Suprapubic skin (tissue), 4 donors: ENCODE measurements at places on chromosomes 12 and 14. TPM values are rescaled to one million over a fixed set of nuclear protein-coding genes. Genes with fewer than 3 reads are reported as not detected.

- no peak for DNase-seq
- H3K27me3 ChIP-seq, result no peaks in the 10 kb centered on the region
- H3K36me3 ChIP-seq, result no peaks in the 10 kb centered on the region
- no peak overlapping the region for H3K27ac ChIP-seq
Observed at GRCh38 chr14:31740688-31741087, 179.5 kb downstream of the NUBPL start.

DNA sequence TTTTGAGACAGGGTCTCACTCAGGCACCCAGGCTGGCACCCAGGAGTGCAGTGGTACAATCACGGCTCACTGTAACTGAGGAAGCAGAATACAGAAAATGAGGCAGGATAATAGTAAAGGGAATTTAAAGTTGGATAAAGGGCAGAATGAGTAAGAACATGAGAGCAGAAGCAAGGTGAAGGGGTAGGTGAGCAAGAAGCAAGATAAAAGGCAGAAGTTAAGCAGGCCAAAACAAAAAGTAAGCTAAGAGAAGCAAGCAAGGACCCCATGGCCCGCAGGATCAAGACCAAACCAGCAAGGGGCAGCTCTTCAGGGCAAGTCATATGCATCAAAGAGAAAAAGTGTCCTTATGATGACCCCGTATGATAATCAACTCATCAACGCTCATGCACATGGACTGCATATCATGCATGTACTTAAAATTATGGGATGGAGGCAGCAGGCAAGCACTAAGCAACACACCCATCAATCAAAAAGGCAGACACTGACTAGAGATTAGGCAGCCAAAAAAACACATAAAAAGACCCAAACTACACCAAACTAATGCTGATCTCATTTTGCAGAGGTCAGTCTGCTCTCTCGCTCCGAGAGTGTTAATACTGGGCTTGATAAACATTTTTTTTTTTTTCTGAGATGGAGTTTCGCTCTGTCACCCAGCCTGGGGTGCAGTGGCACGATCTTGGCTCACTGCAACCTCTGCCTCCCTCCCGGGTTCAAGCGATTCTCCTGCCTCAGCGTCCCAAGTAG lies 11.6 kb downstream of the TIMELESS start:
- H3K36me3 ChIP-seq, result no peaks in the 10 kb centered on the region
- no peak overlapping the region for H3K27ac ChIP-seq
- no peak for DNase-seq

GRCh38 chr12:14756334-14757143 lies 46.7 kb downstream of the WBP11 start:
- H3K4me3 ChIP-seq, result no peak overlapping the region
- DNase-seq, result no peak
- no peaks in the 10 kb centered on the region for H3K4me1 ChIP-seq

GRCh38 chr14:104705340-104706047 lies 16.1 kb downstream of the INF2 start:
- H3K27ac ChIP-seq, result no peak overlapping the region
- H3K4me3 ChIP-seq, result no peak overlapping the region
- peaks cover 8% of the 10 kb centered on the region for H3K4me1 ChIP-seq
- no peaks in the 10 kb centered on the region for H3K27me3 ChIP-seq
- no peak for DNase-seq
- H3K36me3 ChIP-seq, result peaks cover 72% of the 10 kb centered on the region

GRCh38 chr12:46383654-46384450 lies 11.3 kb upstream of the SLC38A2 start:
- peak overlapping the region; percentile 64 for H3K4me3 ChIP-seq
- peaks cover 63% of the 10 kb centered on the region for H3K4me1 ChIP-seq
- H3K27ac ChIP-seq, result peak overlapping the region; percentile 97
- DNase-seq, result peak; percentile 97
- H3K36me3 ChIP-seq, result no peaks in the 10 kb centered on the region

DNA sequence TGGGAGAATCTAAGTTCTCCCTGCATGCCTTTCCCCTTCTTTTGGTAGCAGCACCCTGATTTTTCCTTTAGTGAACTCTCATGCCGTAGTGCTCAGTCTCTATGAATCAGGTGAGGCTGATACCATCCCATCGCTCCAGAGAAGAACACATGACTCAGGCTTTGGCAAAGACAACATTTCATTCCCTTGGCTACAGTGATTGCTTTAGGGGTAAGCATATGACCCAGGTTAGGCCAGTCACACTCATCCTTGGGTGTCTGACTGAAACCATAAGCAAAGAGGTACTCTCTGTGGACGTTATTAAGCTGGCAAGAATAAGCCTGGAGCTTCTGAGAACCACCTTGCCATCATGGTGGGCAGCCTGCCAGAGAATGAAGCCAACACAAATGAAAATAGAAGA lies 141.8 kb downstream of the MYRFL start:
- H3K27me3 ChIP-seq, result no peaks in the 10 kb centered on the region
- H3K36me3 ChIP-seq, result no peaks in the 10 kb centered on the region
- DNase-seq, result no peak
- no peak overlapping the region for H3K4me3 ChIP-seq

DNA sequence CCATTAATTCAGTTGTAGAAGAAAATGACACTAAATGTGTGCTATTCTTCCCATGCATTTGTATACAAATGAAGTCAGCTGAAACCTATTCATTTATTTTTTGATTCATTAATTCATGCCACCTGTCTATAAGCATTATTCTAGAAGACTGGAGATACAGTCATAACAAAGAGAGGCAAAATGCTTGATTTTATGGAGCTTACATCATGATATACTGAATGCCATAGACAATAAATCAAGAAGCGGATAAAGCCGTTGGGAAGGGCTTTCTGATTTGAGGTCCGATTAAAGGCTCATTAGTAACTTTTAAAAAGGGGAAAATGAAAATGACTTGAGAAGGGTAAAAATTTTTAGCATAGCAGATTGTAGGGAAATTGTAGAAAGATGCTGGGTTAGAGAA lies 494.9 kb downstream of the RERGL start:
- no peaks in the 10 kb centered on the region for H3K36me3 ChIP-seq
- H3K27ac ChIP-seq, result no peak overlapping the region

GRCh38 chr12:3615862-3616261 lies 124.9 kb downstream of the PRMT8 start:
- no peaks in the 10 kb centered on the region for H3K27me3 ChIP-seq
- DNase-seq, result no peak
- H3K36me3 ChIP-seq, result no peaks in the 10 kb centered on the region
- no peak overlapping the region for H3K27ac ChIP-seq

GRCh38 chr12:78115889-78116288 lies 285.2 kb downstream of the NAV3 start:
- no peaks in the 10 kb centered on the region for H3K36me3 ChIP-seq
- H3K4me3 ChIP-seq, result no peak overlapping the region
- peaks cover 11% of the 10 kb centered on the region for H3K4me1 ChIP-seq

- H3K36me3 ChIP-seq, result no peaks in the 10 kb centered on the region
- H3K4me1 ChIP-seq, result peaks cover 10% of the 10 kb centered on the region
- no peak overlapping the region for H3K27ac ChIP-seq
- H3K27me3 ChIP-seq, result peaks cover 6% of the 10 kb centered on the region
Observed at GRCh38 chr14:94449930-94450329, 2.7 kb downstream of the SERPINA11 start.

DNA sequence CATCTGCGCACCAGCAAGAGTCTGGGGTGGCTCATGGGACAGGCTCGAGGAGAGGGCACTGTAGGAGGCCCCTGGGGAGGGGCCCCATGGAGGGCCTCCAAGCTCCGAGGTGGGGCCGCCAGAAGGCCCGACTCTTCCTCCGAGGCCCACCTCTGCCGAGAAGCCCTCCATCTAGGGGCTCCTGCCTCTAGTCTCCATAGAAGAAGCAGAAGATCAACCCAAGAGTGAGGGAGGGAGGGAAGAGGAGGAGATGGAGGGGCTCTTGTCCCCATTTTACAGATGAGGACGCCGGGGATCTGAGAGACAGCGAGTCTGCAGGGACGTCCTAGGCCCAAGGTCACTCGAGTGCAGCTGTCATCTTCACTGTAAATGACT lies 41.2 kb downstream of the DIO3 start:
- H3K4me1 ChIP-seq, result no peaks in the 10 kb centered on the region
- H3K27me3 ChIP-seq, result peaks cover 40% of the 10 kb centered on the region
- H3K4me3 ChIP-seq, result no peak overlapping the region
- no peak overlapping the region for H3K27ac ChIP-seq

DNA sequence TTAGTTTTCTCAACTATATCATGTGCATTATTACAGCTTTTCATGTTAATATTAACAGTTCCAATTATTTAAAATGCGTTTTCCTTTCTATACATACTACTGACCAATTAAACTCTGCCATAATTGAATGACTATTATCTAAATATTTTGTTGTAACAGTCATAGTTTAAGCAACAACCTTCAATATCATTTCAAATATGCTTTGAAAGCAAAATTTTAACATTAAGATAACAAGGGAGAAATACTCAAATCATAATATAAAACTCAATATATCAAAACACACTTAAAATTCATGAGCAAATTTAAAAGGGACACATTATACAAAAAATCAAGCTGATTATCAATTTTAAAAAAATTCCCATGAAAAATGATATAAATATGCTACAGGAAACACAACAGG lies 40.5 kb downstream of the COCH start:
- H3K4me3 ChIP-seq, result no peak overlapping the region
- no peaks in the 10 kb centered on the region for H3K27me3 ChIP-seq
- H3K36me3 ChIP-seq, result peaks cover 10% of the 10 kb centered on the region
- no peaks in the 10 kb centered on the region for H3K4me1 ChIP-seq

DNA sequence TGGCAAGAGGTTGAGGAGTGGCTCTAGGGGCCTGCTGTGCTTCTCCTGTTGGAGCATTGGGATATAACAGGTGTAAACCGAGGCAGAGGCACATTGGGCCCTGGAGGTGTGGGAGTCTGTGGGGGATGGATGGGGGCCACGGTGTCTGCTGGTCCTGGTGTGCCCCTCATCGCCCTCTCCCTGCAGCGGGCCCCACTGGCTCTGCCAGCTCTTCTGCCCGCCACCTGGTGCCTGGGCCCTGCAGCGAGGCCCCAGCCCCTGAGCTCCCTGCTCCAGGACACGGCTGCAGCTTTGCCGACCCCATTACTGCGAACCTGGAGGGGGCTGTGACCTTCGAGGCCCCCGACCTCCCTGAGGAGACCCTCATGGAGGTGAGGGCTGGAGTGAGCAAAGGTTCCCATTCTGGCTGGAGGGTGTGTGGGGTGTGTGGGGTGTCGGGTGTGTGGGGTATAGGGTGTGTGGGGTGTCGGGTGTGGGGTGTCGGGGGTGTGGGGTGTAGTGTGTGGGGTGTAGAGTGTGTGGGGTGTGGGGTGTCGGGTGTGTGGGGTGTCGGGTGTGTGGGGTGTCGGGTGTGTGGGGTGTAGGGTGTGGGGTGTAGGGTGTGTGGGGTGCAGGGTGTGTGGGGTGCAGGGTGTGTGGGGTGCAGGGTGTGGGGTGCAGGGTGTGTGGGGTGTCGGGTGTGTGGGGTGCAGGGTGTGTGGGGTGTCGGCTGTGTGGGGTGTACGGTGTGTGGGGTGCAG lies 10.6 kb upstream of the PUS1 start:
- peaks cover 84% of the 10 kb centered on the region for H3K36me3 ChIP-seq
- H3K27ac ChIP-seq, result no peak overlapping the region
- H3K4me3 ChIP-seq, result no peak overlapping the region
- no peaks in the 10 kb centered on the region for H3K4me1 ChIP-seq
- no peak for DNase-seq
- H3K27me3 ChIP-seq, result no peaks in the 10 kb centered on the region

- H3K4me3 ChIP-seq, result no peak overlapping the region
- H3K27me3 ChIP-seq, result peaks cover 59% of the 10 kb centered on the region
- no peak overlapping the region for H3K27ac ChIP-seq
- H3K4me1 ChIP-seq, result no peaks in the 10 kb centered on the region
- no peak for DNase-seq
Observed at GRCh38 chr14:104367866-104368750, 211.5 kb upstream of the C14orf180 start.

DNA sequence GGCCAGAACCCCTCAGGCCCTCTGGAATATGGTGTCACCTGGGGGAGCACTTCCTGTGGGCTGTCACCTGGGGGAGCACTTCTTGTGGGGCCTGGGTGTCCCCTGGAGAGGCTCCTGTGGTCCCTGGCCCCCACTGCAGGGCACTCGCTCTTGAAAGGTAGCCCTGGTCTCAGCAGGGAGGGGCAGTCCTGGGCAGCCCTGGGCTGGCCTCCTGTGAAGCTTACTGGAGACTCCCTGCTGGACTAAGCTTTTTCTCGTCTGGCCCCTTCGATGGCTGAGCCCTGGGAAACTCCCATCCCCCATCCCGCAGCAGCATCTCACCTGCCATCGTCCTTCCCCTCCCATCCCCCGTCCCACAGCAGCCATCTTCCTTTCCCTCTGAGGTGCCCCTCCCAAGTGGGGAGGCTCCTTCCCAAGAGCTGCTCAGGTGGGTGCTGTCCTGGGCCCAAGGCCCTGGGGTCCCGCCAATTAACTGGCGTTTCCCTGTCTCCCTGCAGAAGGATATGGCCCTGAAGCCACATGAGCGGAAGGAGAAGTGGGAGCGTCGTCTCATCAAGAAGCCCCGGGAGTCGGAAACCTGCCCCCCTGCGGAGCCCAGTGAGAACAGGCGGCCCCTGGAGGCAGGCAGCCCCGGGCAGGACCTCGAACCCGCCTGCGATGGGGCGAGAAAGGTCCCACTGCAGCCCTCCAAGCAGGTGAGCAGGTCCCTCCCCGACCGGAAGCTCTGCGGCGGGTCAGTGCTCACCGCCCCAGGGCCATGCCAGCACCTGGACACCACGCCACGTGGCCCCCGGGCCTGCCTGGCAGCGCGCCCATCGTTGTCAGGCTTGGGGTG lies 17.9 kb downstream of the FBRSL1 start:
- H3K4me1 ChIP-seq, result peaks cover 46% of the 10 kb centered on the region
- H3K4me3 ChIP-seq, result no peak overlapping the region
- H3K27ac ChIP-seq, result no peak overlapping the region
- peaks cover 34% of the 10 kb centered on the region for H3K36me3 ChIP-seq
- H3K27me3 ChIP-seq, result no peaks in the 10 kb centered on the region
- no peak for DNase-seq

GRCh38 chr12:108379823-108380222 lies 40.7 kb upstream of the CMKLR1 start:
- no peaks in the 10 kb centered on the region for H3K27me3 ChIP-seq
- no peaks in the 10 kb centered on the region for H3K4me1 ChIP-seq
- no peaks in the 10 kb centered on the region for H3K36me3 ChIP-seq
- no peak for DNase-seq
- no peak overlapping the region for H3K27ac ChIP-seq

GRCh38 chr12:6340032-6340638 lies 1.7 kb downstream of the TNFRSF1A start:
- H3K4me3 ChIP-seq, result peak overlapping the region; percentile 92
- no peaks in the 10 kb centered on the region for H3K36me3 ChIP-seq
- peaks cover 78% of the 10 kb centered on the region for H3K4me1 ChIP-seq
- H3K27ac ChIP-seq, result peak overlapping the region; percentile 99
- DNase-seq, result no peak

- DNase-seq, result no peak
- H3K27me3 ChIP-seq, result no peaks in the 10 kb centered on the region
- peaks cover 29% of the 10 kb centered on the region for H3K36me3 ChIP-seq
- H3K27ac ChIP-seq, result no peak overlapping the region
- no peak overlapping the region for H3K4me3 ChIP-seq
Observed at GRCh38 chr14:92688434-92689375, 59.7 kb downstream of the LGMN start.

- no peak overlapping the region for H3K4me3 ChIP-seq
- no peaks in the 10 kb centered on the region for H3K27me3 ChIP-seq
- H3K27ac ChIP-seq, result no peak overlapping the region
- H3K4me1 ChIP-seq, result no peaks in the 10 kb centered on the region
- DNase-seq, result no peak
Observed at GRCh38 chr12:20588042-20588441, 107.1 kb upstream of the SLCO1C1 start.

GCH1 gene
- 9.5 TPM for total RNA-seq

GPRC5D gene
- total RNA-seq, result 2.2 TPM

ACOT4 gene
- total RNA-seq, result 0.72 TPM

ADAMTS20 gene
- not detected for total RNA-seq

CRIP1 gene
- 84.0 TPM for total RNA-seq

MMP19 gene
- total RNA-seq, result 6.4 TPM

FLRT2 gene
- 29.6 TPM for total RNA-seq

SPTB gene
- 0.44 TPM for total RNA-seq

ACRBP gene
- 1.7 TPM for total RNA-seq
